ENCODE measurements at places on chromosomes 7 and 10.

GRCh38 chr7:132456418-132456817 is 119.9 kb downstream of the PLXNA4 start:
- no peak for DNase-seq

DNA sequence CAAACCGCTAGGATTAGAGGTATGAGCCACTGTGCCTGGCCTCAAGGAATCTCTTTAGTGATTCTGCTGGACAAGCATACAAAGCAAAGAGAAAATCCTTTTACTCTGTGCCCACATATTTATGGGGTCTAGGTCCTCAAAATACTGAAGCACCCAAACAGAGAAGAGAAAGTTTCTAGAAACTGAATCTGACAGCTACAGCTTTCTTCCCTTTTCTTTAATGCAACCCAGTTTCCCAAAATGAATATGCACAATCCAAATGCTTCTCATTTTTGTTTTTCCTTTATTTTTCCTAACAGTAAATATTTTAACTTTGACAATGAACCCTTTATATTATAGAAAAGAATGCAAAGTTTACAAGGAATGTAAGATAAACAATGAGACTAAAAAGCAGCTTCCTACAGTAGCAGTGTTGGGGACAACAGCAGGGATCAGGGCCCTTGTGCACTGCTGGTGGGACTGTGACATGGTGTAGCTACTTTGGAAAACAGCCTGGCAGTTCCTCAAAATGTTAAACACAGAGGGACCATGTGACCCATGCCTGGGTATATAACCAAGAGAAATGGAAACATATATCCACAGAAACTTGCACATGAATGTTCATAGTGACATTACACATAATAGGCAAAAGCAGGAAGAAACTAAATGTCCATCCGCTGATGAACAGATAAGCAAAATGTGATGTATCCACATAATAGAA is 325.2 kb downstream of the PRPF18 start:
- no peak for DNase-seq

DNA sequence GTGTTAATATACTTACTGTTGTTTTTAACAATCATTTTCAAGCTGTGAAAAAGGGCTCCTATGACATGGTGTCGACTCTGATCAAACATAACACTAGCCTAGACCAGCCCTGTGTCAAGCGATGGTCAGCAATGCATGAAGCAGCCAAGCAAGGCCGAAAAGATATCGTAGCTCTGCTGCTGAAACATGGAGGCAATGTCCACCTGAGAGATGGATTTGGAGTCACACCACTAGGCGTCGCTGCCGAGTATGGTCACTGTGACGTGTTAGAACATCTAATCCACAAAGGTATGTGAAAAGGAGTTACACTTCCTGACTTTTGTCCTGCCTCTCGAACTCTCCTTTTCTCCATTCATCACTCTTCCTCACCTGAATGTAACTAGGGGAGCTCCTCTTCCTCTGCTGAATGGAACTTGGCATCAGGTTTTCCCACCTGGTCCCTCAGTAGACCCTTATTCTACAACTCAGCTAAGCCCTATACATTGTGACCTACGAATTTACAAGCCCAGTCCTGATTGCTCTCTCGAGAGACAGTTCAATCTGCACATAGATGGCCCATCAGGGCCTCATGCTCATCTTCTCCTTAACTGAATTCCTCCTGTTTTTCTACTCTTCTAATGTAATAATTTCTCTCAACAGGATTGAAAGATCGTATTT is 23.0 kb downstream of the ASB15 start:
- peak; percentile 41 for DNase-seq

GRCh38 chr10:124725171-124725631 is 19.0 kb downstream of the FAM53B start:
- no peak for DNase-seq

- DNase-seq = no peak
These were observed 44.5 kb downstream of the FGFBP3 start for GRCh38 chr10:91864744-91865143.

- DNase-seq = peak; percentile 87
These were observed 68.1 kb downstream of the CPEB3 start for GRCh38 chr10:92222603-92223262.

DNA sequence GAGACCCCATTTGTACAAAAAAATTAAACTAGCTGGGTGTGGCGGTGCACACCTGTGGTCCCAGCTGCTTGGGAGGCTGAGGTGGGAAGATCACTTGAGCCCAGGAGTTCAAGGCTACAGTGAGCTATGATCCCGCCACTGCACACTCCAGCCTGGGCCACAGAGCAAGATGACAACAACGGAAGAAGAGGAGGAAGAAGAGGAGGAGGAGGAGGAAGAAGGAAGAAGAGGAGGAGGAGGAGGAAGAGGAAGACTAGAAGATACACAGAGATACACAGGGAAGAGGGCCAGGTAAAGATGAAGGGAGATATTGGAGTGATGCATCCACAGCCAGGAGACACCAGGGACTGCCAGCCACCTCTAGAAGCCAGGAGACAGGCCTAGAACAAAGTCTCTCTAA is 75.7 kb upstream of the PTER start:
- DNase-seq = no peak

DNA sequence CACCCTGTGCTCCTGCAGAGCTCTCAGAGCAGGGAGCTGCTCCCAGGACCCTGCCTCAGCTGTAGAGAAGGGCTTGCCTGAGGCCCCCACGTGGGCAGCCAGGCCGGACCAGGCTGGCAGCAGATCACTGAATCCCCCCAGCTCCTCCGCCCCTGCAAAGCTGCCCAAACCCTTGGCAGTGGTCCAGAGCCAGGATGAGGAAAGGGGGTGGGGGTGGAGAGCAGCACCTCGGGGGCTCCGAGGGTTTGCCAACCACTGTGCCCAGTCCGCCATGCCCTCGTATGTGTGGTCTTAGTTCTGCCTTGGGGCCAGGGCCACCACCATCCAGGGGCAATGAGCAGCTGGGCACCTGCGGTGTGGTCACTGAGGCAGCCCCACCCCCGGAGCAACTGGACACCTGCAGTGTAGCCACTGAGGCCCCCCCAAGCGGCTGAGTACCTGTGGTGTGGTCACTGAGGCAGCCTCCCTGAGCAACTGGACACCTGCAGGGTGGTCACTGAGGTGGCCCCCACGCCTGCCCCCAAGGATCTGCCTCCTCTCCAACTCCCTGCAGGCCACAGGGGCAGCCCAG is 90.8 kb downstream of the TCERG1L start:
- DNase-seq = no peak

DNA sequence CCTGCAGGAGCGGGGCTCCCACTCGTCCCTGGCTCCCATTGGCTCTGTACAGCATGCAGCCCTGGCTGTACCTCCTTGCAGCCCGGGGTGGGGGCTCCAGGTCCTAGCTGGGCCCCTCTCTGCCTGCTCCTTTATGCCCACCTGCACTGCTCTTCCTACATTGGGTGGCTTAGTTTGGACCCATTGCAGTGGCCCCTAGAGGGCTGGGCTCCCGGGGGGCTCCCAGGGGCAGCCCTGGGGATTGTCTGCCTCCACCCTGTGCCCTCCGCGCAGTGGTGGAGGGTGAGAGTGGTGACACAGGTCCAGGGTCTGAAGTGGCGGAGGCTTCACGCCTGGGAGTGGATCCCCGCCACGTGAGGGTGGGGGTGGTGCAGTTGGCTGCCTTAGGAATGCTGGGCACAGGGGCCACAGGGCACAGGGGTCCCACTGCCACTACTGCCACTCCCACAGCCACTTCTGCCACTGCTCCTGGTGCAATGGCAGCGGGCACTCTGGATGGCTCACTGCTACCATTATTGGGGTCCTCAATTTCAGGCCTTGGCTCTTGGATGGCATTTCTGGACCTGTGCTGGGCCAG is 177.1 kb downstream of the ARL4A start:
- no peak for DNase-seq

- no peak for DNase-seq
These were observed 2.6 kb upstream of the TMEM130 start for GRCh38 chr7:98872328-98872924.

DNA sequence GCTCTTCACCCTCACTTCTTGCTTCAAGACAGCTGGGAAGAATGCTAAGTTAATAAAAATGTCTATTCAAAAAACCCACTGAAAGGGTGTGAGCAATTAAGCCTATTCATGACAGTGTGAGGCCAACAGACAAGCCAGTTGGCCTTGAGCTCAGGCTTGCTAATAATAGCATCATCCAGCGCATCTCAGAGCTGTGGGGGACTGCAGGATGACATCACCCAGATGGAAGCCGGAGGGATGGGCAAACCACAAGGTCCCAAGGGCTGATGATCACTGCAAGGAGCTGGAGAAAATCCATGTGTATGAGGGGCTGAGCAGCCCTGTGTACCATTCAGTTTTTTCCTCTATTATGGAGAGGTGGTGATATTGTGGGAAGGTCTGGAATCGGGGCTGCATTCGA is 770.4 kb downstream of the TNS3 start:
- peak; percentile 47 for DNase-seq

DNA sequence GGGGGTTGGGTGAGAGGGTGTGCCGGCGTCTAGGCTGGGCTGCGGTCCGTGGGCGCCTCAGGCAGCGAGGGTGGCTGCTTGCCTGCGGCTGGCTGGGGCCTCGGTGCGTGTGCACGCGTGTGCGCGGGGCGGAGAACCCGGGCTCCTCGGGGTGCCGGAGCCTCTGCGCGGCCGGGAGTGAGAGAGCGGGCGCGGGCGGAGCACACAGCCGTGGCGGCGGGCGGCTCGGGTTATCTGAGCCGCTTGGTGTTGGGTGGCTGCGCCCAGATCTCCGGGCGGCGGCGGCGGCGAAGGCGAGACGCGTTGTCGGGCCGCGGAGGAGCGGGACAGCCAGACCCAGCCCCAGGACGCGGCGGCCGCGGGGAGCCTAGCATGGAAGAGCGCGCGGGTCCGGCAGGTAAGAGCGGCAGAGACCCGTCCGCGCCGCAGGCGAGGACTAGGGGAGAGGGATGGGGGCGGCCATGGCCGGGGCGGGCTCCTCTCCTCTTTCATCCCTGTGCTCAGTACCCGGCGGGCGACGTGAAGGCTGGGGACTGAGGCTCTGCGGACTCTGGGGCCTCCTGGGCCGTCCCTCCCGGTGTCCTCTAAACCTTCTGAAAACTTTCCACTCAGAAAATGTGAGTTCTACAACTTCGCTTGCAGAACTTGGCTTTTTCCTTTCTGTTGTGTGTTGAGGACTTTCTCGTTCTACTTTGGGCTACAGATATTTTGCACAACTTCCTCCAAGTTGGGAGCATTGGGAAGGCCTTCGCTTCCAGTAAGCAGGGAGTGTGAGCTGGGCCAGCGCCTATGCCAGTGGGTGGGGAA is 9.8 kb upstream of the PAX2 start:
- no peak for DNase-seq

DNA sequence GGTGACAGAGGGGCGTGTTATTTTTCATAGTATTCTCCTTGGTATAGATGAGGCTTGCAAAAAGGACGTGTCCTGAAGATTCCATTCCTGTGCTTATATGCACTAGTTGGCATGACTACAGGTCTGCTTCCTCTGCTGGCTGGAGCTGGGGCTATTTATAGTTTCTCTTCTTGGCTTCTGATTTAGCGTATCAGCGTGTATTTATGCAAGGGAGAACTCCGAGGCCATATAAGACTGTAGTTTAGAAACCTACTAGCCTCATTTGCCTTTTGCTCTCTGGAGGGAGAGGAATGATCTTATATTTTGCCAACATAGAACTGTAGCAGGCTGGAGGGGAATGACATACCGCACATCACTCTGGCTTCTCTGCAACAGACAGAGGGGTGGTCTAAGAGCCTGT is 39.7 kb downstream of the CACNB2 start:
- no peak for DNase-seq

DNA sequence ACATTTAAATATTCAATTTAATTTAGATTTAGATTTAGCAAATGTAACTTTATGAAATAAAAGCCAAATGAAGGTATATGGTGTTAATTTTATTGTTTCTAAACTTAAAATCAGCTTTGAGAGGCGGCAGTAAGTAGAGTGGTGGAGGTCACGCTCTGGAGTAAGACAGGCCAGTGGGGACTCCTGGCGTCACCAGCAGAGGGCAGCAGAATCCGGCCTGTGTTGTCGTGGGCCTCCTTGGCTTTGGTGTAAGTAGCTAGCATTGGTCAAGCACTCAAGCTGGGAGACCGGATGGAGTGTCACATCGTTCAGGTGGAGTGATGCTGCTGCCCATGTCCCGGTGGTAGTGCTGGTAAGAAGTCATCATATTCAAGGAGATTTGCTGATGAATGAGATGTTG is 98.7 kb upstream of the DNAJB6 start:
- DNase-seq = no peak

- DNase-seq = peak; percentile 80
These were observed 184.7 kb downstream of the VTI1A start for GRCh38 chr10:112631501-112632400.

- DNase-seq = no peak
These were observed 2.2 kb downstream of the EGR2 start for GRCh38 chr10:62813981-62814380.

GRCh38 chr10:19333631-19334030 is 285.0 kb downstream of the MALRD1 start:
- DNase-seq = no peak

DNA sequence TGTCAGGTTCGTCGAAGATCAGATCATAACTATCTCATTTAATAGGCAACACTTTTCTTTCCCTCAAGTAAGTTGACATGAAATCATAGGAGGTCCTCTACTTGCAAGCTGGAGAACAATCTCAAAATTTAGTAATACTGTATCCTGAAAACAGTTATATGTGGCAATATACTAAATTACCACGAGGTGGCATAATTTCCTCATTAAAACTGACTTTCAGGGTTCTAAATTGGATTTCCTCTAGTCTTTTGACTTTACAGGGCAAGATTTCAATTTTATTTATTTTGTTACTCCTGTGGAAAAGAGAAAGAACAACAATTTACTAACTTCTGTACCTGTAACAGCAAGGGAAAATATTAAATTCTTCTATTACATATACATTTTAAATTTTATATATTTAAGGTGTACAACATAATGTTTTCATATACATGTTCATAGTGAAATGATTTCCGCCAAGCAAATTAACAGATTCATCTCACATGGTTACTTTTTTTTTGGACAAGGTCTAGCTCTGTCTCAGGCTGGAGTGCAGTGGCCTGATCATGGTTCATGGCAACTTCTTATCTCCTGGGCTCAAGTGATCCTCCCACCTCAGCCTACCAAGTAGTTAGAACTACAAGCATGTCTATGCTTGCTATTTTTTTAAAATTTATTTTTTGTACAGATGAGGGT is 53.4 kb upstream of the CYP2C18 start:
- peak; percentile 40 for DNase-seq

DNA sequence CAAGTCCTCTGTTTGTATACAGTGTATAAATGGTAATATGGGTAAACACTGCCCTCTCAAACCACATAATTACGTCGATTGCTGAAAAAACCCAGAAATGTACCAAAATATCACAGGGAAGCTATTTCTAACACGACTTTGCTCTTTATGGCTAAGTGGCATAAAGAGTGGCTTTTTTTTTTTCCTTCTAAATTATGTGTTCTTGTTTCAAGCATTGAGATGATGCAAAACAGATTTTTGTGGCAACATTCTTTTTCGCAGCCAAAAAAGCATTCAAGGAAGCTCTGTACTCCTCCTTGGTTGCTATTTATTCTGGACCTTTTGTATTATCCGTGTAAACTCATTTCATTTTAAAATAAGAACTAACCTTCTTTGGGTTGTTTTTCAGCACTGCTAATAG is 138.9 kb downstream of the VTI1A start:
- DNase-seq = no peak

DNA sequence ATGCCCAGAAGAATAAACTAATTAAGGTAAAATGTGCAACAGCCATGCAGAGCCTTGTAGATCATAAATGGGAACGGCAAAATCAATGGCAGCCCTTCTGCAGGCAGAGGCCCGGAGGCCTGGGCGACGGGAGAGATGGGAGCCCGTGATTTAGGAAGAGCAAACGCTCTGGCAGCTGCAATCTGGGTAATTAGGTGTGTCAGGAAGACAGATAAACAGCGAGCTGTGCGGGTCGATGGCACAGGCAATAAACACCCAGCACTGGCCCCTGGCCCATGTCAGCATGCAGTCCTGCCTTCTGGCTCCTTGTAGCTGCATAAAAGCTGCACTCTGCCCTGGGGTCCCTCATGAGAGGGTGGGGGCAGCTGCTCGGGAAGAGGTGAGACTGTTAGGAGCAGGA is 78.0 kb downstream of the GOLGA7B start:
- no peak for DNase-seq

All from bronchial epithelial cell (primary cell).